HCEC 1CT (cell line): ENCODE measurements at places on chromosomes 13 and 19.

DNA sequence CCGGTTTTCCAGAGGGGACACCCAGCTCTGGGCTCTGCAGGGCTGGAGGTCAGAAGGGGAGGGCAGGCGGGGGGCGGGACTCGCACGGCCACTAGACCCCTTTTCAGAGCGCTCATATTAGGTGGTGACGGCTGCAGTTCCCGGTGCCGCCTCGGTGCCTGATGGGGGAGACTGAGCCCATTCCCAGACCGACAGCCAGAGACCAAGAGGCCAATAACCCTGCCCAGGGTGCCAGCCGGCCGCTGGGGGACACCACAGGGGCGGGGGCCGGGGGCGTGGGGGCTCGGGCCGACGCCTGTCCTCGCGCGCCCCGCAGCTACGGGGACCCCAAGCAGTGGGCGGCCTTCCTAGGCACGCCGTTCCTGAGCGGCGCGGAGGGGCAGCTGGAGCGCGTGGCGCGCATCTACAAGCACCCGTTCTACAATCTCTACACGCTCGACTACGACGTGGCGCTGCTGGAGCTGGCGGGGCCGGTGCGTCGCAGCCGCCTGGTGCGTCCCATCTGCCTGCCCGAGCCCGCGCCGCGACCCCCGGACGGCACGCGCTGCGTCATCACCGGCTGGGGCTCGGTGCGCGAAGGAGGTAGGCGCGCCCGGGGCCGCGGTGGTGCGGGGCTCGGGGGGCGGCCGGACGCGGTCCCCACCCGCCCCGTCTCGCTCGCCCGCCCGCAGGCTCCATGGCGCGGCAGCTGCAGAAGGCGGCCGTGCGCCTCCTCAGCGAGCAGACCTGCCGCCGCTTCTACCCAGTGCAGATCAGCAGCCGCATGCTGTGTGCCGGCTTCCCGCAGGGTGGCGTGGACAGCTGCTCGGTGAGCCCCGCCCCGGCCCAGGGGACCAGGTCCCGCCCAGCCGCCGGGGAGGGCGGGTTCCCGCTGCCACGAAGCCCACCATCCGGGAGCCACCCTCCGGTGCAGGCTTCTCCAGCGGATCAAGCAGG, 2.4 kb downstream of the TIMM13 start:
- peak; percentile 18 for DNase-seq

- no peak for DNase-seq
Observed at GRCh38 chr13:31372454-31372853, 172.7 kb downstream of the B3GLCT start.

- no peak for DNase-seq
Observed at GRCh38 chr13:51357928-51358595, 18.6 kb downstream of the SERPINE3 start.

DNA sequence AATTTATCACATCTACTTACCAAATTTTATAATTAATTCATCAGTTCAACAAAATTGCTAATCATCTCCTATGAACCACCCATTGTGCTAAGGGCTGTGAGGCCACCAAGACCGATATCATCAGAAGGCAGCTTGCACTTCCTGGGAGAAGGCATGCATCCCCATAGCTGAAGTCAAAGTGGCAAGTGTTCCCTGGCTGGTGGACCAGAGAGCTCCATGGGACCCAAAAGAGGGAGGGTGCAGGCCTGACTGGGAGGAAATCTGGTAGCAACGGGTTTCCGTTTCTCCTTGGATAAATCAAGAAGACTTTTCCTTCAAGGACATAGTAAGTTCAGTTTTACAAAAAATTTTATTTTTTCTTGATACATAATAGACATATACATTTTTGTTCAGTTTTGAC, 325.2 kb downstream of the FGF9 start:
- no peak for DNase-seq

- peak; percentile 80 for DNase-seq
Observed at GRCh38 chr19:6613711-6614110, 22.8 kb upstream of the CD70 start.

GRCh38 chr13:89181041-89181440, 1509.9 kb downstream of the SLITRK5 start:
- DNase-seq, result no peak

- no peak for DNase-seq
Observed at GRCh38 chr13:112850273-112850672, 118.7 kb upstream of the MCF2L start.

DNA sequence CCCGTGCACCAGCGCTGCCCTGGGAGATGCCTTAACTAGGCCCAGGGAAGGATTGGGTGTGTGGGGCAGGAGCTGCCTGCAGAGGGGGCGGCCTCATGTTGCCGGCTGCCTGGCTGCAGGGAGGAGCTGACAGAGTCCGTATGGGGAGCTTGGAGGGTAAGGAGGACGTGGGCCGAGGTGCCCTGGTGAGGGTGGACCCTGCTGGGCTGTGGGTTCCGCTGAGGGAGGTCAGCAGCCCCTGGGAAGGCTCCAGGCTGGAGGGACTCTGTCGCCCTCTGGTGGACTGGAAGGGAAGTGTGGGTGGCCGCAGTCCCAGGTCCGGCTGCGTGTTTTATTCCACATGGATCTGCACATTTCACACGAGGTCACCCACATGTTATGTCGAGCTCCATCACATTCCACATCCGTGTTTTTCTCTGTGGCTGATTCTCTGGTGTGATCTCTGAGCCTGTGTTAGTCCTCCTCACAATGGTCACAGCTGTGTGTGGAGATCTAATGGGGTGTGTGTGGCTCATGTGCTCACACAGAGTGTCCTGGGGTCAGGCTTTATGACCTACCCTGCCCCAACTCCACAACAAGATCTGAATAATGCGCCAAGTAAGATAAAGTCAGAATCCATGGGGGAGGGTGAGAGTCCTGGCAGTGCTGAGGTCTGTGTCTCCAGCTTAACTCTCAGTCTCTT, 1.8 kb upstream of the CEACAM8 start:
- DNase-seq, result peak; percentile 4

DNA sequence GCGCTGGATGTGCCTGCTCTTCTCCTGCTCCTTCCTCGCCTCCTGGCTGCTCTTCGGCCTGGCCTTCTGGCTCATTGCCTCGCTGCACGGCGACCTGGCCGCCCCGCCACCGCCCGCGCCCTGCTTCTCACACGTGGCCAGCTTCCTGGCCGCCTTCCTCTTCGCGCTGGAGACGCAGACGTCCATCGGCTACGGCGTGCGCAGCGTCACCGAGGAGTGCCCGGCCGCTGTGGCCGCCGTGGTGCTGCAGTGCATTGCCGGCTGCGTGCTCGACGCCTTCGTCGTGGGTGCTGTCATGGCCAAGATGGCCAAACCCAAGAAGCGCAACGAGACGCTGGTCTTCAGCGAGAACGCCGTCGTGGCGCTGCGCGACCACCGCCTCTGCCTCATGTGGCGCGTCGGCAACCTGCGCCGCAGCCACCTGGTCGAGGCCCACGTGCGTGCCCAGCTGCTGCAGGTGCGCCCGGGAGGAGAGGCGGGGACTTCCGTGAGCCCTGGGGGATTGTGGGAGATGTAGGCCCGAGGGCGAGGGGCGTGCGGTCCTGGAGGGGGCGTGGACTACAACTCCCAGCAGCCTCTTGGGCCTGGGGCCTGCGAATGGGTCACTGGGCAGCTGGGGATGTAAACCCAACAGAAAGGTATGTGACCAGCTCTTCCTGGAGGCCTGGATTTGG, 6.7 kb downstream of the KCNJ14 start:
- no peak for DNase-seq

DNA sequence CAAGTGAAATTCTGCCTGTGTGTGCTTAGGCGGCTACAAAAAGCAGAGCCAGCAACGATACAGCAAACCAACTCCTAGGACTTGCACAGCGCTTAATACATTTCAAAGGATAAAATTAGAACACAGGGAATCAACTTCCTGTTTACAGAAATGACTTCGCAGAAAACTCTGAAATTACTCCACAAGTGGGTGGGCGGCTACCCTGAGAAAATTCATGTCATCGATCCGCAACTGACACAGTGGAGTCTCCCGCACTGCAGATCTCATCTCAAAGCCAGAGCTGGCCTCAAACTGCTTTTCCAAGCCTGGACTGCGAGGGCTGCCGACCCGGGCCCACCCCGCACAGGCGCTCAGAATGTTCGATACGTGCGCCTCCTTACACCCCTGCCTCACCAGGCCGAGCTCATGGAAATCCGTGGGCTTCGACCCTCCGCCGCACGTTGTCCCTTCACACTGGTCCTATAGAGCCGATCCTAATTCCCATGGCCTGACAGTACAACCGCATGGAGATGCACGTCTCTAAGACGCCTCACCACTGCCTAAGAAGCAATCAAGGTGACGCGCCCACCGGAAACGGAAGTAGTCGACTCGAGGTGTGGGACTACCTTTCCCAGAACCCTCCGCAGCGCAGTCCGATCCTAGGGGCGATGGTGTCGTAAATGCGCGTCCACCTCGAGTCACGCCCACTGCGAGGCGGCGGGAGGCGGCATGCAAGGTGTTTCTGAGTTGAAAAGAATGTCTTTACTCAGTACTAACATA, at the start of gene ZNF229:
TSS of gene ZNF229 (minus strand) at position 557 of the 759 bp plus-strand sequence. CDS start 5,625 bp downstream, outside the sequence.
- DNase-seq, result peak; percentile 92

DNA sequence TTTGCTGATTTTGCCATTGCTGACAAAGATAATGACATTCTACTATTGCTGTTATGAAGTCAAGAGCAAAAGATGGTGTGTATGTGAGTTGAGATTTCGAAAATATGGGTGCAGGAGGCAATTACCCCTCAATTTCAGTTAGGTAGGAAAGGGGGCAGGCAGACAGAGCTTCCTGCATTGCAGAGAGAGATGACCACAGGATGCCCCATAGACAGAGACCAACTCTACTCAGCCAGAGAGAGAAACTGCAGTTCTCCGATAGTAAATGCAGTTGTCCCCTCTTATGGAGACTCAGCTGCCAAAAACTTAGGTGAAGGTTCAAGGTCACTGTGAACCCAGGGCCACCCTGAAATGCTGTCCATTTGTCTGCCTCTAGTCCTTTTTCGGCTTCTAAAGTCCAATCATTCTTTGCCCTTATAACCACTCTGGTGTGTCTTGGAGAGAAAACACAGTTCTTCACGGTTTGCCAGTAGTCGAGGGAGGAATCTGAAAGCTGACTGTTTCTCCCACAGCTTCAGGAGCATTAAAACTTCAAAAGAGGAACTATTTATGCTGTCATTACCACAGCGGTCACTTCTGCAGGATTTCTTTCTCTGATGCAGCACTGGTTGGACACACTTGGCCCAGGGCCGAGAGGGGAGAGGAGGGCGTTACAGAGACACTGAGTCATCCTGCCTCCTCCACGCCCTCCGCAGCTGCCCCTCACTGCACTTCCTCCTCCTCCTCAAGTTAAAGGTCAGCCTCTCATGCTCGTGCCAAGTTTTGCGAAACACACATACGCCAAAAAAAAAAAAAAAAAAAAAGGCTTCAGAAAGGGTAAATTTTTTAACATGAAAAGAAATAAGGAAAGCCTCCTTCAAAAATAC, 264.3 kb downstream of the FOXO1 start:
- DNase-seq, result peak; percentile 89

- no peak for DNase-seq
Observed at GRCh38 chr19:35556846-35557538, 6.5 kb downstream of the ATP4A start.

DNA sequence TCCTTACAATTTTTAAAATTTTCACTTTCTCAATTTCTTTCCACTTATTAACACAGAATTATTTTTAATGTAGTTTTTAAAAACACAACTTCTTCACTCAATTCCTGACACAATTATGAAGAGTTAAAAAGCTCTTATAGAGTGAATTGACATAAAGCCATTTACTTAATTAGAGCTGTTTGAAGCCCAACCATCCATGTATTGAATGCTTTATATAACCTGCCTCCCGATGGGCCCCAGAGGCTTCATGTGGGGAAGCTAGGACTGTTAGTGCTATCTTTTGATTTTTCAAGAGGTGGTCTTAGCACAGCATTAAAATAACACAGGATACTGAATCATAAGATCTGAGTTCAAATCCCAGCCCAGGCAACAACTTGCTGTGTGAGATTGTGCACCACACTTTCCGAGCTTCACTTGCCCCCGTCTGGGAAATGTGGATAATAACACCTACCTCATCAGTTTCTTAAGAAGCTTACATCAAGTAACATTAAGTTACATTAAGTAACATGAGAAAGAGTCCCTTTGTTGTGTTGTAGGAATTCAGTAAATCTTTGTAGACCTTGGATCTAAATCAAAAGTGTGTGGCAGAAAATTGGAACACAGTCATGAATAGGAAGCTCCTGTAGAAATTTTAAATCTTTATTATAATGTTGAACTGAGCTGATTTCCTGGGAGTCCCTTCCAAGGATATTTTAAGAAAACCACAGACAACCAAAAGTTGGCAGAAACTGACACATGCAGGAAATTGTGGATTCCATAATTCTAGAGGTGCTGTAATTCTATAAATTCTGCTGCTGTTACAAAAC, 5.5 kb upstream of the ENOX1 start:
- DNase-seq, result no peak

DNA sequence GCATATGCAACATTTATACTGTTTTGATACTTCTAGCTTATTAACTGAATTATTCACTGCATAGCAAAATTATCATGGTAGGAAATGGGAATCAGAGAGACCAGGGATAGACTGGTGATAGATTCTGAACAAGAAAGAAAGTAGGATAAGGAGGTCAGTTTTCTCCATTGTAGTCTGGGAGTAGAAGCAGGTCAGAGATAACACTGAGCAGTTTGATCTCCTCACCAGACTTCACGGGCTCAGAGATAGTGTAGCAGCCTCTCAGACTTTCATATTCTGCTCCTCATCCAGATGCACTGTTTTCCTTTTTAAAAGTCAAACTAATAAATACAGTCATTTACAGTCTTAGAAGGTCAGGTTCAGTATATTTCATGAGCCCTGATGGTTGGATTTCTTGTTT, 56.0 kb upstream of the MYO16 start:
- DNase-seq, result no peak

GRCh38 chr19:8253678-8254077, 44.5 kb downstream of the CERS4 start:
- DNase-seq, result no peak
